H4 (cell line): ENCODE measurements at places on chromosomes 3 and 15.

DNA sequence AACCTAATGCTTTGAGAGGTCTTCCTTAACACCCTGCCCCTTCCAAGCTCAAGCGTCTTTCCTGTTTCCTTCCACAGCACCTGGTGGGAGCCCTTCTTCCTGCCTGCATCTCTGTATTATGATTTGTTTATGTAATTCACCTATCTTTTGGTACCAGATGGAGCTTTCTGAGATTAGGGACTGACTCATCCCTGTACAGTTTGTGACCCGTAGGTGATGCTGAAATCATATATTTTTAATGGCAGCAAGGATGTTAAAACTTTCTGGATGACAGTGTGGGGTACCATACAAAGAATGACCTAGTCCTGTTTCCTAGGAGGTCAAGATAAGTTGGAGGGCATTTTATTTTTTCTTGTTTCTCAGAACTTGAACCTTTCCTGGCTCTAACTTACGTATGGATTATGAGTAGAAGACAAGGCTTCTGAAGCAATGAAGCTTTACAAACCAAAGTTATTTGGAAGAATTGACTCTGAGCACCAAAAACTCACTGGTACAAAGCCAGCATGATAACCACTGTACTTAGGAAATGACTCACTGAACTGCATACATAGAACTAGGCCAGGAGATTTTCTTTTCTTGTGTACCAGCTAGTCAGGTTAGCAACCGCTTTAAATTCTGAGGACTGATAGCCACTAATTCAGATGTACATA is 46.6 kb downstream of the HHLA2 start:
- DNase-seq = no peak

GRCh38 chr15:68145706-68146105 is 59.4 kb downstream of the CALML4 start:
- no peak for DNase-seq

DNA sequence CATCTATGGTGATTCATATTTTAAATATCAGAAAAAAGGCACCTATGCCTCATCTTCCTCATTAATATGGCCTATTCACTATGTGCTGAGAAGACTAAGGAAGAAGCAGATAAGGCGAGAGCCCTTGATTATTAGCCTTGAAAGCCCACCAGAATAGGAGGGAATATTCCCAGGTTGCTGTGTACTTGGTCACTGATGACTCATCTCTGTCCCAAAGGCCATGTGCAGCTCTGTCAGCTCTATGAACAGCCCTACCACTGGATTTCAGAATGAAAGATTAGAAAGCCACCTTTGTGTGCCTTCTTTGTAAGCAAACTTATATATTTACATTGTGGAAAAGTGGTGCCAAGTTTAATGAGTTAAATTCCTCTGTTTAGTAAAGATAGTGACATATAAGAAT is 211.5 kb downstream of the NFKBIZ start:
- no peak for DNase-seq

- DNase-seq = no peak
Measured at GRCh38 chr3:101521211-101521701, 8.2 kb upstream of the SENP7 start.

GRCh38 chr3:59082106-59082505 is 32.3 kb upstream of the CFAP20DC start:
- no peak for DNase-seq

- no peak for DNase-seq
Measured at GRCh38 chr3:1787094-1787493, 311.6 kb upstream of the CNTN4 start.

DNA sequence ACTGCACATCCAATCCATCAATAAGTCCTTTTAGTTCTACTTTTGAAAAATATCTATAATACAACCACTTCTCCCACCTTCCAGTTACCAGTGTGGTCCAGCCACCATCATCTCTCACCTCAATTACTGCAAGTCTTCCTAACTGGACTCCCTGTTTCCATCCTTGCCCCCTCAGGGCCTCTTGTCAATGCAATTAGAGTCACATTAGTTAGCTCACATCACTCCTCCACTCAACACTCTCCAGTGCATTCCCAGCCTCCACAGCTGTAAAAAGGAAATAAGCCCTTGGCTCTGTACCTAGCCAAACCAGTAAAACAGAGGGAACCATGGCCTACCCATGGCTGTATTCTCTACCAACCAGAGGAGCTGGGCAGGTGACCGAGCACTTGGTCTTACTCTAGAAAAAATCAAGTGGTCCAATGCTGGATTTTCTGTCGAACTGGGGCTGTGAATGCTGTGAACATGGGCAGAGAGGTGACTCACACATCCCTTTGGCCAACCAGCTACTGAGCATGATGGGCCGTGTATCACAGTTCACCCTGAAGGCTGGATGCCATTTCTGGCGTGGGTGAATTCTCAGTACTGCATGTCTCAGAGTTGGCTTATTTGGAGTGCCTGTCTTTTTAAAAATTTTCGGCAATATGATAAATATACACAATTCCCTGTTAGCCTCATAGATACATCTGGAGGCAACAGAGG is 62.5 kb upstream of the C15orf61 start:
- no peak for DNase-seq

- no peak for DNase-seq
Measured at GRCh38 chr3:46664188-46664970, 29.1 kb downstream of the ALS2CL start.

GRCh38 chr3:84194029-84194428 is 764.8 kb upstream of the CADM2 start:
- DNase-seq = no peak

- DNase-seq = no peak
Measured at GRCh38 chr15:69303337-69304181, 4.8 kb downstream of the PAQR5 start.

DNA sequence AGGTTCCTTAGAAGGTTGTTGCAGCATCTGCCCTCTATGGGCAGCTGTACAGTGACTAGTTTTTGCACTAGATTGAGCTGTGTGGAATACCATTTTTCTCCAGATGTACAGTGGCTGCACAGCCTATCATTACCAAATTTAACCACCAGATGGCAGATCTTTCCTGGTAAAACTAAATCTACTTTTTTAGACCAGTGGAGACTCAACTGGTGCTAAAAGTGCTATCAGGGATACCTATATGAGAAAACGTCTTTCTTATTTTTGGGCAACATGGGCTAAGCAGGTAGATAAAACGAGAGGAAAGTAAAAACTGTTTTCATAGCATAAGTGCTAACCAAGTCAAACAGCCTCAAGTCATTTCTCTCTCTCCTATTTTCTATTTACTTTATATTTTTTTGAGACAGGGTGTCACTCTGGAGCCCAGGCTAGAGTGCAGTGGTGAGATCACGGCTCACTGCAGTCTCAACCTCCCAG is 21.2 kb downstream of the IGSF10 start:
- DNase-seq = peak; percentile 82

DNA sequence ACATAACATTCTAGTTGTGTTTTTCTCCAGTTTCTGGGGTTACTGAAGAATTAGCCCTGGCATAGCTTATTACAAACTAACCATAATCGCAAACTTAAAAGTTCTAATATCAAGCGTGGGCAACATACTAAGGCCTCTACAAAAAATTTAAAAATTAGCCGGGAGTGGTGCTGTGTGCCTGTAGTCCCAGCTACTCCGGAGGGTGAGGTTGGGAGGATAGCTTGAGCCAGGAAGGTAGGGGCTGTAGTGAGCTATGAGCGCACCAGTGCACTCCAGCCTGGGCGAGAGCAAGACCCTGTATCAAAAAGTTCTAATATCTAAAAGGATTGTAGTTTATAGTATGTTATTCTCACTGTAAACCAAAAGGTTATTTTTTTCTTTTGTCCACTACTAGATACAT is 1.1 kb downstream of the OIP5 start:
- no peak for DNase-seq

GRCh38 chr3:176208915-176209314 is 988.4 kb downstream of the TBL1XR1 start:
- DNase-seq = no peak

GRCh38 chr3:126339466-126339865 is 17.7 kb downstream of the KLF15 start:
- no peak for DNase-seq

DNA sequence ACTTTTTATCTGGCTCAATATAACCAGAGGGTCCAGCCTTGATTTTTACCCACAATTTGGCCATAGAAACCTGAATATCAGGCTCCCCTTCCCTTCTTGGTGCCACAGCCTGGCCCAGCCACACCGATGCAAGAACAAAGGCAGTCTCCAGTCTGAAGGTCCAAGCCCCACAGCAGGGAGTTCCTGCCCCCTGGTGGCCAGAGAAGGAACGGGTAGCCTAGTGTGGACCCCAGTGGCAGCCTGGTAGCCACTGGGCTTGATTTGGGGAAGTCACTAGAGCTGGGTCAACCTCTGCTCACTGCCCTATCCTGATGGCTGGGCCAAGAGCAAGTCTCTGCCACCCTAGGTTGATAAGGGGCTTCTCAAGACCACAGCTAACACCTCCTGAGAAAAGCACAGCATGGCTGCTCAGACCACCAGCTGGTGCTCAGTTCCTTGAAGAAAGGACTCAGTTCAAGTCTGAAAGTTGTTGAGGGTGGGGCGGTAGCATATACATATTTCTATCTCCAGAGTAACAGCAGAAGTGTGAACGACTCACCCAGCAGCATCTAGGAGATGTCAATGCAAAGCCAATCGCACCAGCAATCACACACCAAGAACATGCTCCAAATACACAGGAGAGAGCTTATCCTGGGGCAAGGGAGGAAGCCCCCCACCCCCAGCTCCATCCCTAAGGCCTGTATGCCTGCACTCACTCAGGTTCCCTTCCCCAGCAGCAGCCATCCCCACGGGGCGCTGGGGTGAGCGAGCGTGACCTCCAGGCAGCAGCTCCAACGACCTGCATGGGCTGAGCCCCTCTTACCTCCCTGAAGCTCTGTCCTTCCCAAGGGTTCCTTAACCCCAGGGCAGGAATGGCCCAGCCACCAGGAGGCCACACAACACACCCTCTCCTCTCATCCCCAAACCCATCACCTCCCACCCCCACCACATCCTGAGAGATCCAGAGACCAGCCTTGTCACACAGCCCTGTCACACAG is 7.6 kb downstream of the PFKFB4 start:
- peak; percentile 47 for DNase-seq

GRCh38 chr3:114847564-114847963 is 299.5 kb downstream of the ZBTB20 start:
- DNase-seq = no peak

- no peak for DNase-seq
Measured at GRCh38 chr3:79887213-79887612, 119.4 kb upstream of the ROBO1 start.

GRCh38 chr3:45345846-45346580 is 42.4 kb upstream of the LARS2 start:
- DNase-seq = no peak

- DNase-seq = no peak
Measured at GRCh38 chr15:85711580-85712192, 83.0 kb downstream of the KLHL25 start.

DNA sequence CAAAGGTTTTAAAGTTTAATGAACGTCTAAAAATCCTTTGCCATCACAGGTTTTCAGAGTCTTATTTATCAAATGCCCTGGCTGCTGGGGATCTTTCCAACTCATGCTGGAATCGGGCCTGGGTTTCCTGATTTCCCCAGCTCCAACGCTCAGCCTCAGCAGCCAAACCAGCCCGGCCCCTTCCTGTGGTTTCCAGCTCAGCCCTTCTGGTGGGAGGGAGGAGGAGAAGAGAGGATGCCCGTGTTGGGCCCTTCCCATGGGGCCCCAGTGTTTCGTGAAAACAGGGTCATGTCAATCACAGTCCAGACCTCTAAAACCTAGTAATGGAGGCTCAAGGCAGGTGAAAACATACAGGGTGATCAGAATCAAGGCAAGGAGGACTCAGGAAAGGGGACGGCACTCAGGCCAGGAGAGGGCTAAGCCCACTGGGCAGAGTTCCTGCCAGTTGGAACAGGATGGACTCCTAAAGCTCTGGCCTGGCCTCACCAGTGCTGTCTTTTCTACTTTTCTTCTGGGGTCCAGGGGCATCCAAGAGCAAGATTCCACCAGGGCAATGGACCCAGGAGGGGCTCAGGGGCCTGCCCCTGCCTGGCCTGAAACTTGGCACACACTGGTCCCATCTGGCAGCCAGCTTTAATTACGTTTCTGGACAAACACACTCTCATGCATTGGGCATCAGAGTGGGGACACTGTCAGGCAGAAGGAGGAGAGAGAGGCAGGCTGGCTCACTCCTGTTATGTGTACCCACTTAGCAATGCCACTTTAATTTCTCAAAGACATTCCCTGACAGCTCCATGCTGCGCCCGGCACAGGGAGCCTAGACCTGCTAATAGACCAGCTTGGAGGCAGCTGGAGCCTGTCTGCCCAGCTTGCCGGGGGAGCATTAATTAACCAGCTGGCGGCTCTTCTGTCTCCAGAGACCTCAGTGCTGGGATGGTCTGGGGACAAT is 194.6 kb downstream of the FAM43A start:
- peak; percentile 47 for DNase-seq

DNA sequence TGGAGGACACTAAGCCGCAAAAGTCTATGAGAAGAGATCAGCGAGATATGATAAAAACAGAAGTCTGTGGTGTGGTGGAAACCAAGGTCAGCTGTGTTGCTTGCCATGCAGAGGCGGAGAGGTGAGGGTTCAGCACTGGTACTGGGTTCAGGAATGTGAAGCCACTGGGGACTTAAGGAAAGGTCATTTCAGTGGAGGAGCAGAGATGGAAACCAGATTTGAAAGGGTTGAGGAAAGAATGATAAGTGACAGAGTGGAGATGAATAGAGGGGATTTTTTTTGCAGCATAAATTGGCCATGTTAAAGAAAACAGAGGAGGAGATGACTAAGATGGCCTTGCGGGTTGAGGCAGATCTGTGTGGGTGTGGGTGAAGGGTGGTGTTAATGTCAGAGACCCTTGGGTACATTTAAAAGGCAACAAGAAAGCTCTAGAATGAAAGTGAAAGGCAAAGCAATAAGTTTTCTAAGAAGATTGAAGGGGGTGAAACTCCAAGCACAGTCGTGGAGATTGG is 265.5 kb downstream of the ADAMTSL3 start:
- no peak for DNase-seq
